ENCODE measurements at places on chromosomes 5 and 9. TPM values are rescaled to one million over a fixed set of nuclear protein-coding genes. Genes with fewer than 3 reads are reported as not detected.

Gene NTRK2
- total RNA-seq = not detected

Gene SKP2
- 22.5 TPM for total RNA-seq

Gene TBC1D2
- 1.4 TPM for total RNA-seq

Gene WNK2
- under 0.01 TPM for total RNA-seq

Gene SHC3
- total RNA-seq = 0.25 TPM

Gene WNT8A
- total RNA-seq = not detected

Gene CCDC171
- 0.26 TPM for total RNA-seq

Gene C9orf153
- total RNA-seq = 0.38 TPM

Gene TPM2
- 4.4 TPM for total RNA-seq

Gene CEL
- total RNA-seq = 0.13 TPM

Gene FAXDC2
- total RNA-seq = 5.0 TPM

Gene IL13
- not detected for total RNA-seq

Gene PCDHGA11
- total RNA-seq = 4.0 TPM

Gene SCAI
- 3.7 TPM for total RNA-seq

Gene ARL14EPL
- under 0.01 TPM for total RNA-seq

Gene SLC4A9
- total RNA-seq = not detected

Gene WDR31
- 0.38 TPM for total RNA-seq

Gene WDR38
- not detected for total RNA-seq

Gene PLAC8L1
- total RNA-seq = not detected

Gene PCDHGA7
- total RNA-seq = 0.64 TPM

Gene OR1N1
- total RNA-seq = not detected

All from dermis microvascular lymphatic vessel endothelial cell (primary cell).